ENCODE measurements at places on chromosomes 11 and 22. TPM values are rescaled to one million over a fixed set of nuclear protein-coding genes. Genes with fewer than 3 reads are reported as not detected.

The INPP5J gene
- total RNA-seq = 1.1 TPM

The THRSP gene
- not detected for total RNA-seq

The IFITM2 gene
- total RNA-seq = 45.5 TPM

The NFAM1 gene
- 0.26 TPM for total RNA-seq

The FXYD2 gene
- total RNA-seq = 0.19 TPM

The LAMTOR1 gene
- total RNA-seq = 98.2 TPM

The KLHDC7B gene
- total RNA-seq = 0.42 TPM

The PYGM gene
- 0.27 TPM for total RNA-seq

The GLYAT gene
- not detected for total RNA-seq

The CTSD gene
- 649 TPM for total RNA-seq

The MRGPRF gene
- 4.0 TPM for total RNA-seq

DNA sequence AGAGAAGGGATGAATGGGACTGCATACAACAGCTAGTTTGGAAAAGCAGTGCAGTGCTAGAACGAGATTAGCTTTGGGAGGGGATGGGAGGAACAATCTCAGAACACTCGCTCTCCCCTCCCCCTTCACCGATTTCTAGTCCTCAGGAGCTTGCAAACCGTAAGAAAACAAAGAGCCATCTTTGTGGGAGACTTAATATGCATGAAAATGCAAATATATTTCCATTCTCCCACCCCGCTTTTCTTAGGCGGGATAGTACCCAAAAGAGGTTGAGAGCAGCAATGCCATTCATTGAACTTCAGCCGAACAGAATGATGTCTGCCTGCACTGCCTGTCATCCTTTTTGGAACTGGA lies 1.1 kb downstream of the SPINDOC start:
- DNase-seq = no peak

GRCh38 chr22:20647586-20648305 lies 126.2 kb upstream of the SERPIND1 start:
- DNase-seq = no peak

GRCh38 chr11:34633640-34633989 lies 12.7 kb downstream of the EHF start:
- no peak for DNase-seq

- peak; percentile 57 for DNase-seq
Observed at GRCh38 chr11:67505605-67506396, 638 bp upstream of the PITPNM1 start.

- DNase-seq = no peak
Observed at GRCh38 chr11:72245263-72245816, 1.4 kb upstream of the PHOX2A start.

GRCh38 chr11:78061088-78061920 lies 2.4 kb upstream of the THRSP start:
- no peak for DNase-seq

DNA sequence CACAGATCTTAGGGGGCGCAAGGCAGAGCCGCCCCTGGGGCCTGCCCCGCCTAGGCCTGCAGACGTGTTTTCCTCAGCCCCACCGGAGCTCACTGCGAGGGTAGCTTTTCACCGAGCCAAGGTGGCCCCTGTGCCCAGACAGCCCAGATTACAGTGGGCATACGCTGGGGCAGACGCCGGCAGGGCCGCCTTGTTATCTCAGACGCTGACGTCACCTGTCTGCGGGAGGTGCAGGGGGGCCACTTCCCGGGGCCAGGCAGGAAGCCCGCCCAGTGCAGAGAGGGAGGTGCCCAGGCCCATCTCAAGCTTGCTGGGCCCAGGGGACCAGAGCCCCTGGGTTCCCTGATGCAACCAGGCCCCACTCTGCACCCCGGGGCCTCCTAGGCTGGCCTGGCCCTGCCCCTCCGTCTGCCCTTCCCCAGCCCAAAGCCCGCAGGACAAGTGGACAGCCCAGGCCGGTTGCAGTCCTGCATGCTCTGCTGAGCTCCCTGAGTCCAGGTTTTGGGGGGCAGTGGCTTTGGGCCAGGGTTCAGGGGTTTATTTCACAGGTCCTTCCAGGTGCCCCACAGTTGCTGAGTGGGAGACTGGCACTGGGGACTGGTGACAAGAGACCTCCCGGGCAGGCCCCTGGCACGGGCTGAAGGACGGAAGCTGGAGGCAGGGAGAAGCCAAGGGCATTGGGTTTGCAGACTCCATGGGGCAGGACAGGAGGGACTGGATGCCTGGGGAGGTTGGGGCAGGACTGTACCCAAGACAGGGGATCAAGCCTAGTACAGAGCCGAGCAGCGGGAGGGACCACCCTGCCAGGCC lies 38.6 kb downstream of the IGF2 start:
- DNase-seq = no peak

DNA sequence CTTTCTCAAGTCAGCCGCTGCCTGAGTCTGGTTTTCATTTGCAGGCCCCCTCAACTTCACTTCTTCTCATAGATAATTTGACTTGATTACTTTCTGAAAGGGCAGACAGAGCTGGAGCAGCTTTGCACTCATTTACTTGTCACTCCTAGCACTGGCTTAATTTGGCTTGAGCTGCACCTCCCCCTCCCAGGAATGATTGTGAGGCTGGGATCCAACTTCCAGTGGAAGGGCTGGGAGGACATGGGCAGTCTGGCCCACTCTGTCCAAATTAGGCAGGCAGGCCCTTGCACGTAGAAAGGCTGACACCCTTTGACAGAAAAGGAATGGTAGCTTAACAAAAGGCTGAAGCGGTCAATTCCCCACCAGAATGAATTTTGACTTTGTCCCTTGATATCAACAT lies 453.9 kb downstream of the ETS1 start:
- DNase-seq = no peak

DNA sequence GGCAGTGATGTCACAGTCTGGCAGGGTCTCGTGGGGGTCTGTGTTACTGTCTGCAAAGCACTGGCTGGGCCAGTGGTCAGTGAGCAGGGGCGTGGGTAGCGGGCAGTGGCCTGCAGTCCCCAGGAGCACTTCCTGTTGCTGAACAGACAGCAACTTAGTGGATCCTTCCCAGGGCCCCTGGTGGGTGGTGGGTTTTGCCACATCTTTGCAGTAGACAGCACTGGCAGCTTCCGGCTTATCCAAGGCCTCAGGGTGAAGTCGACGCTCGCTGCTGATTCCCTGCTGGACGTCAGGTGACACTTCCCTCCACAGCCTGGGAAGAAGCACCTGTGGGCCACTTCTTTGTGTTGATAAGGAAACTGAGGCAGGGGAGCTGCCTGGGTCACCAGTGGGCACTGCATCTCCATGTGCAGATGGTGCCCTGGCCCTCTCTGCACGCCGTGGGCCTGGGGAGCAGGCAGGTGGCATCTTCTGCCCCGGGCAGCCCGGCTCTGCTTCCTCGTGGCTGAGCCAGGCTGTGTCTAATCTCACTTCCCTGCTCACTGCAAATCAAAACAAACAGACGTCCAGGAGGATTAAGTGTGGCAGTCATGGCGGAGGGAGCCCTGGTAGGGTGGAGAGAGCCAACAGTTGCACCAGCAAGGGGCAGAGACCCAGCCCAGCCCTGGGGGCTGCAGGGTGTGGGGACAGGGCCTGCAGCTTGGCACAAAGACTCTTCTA lies 79.8 kb downstream of the KCNQ1 start:
- DNase-seq = no peak

- peak; percentile 41 for DNase-seq
Observed at GRCh38 chr22:42500161-42500835, 19.3 kb downstream of the RRP7A start.

GRCh38 chr22:49359076-49359475 lies 468.6 kb downstream of the BRD1 start:
- no peak for DNase-seq

DNA sequence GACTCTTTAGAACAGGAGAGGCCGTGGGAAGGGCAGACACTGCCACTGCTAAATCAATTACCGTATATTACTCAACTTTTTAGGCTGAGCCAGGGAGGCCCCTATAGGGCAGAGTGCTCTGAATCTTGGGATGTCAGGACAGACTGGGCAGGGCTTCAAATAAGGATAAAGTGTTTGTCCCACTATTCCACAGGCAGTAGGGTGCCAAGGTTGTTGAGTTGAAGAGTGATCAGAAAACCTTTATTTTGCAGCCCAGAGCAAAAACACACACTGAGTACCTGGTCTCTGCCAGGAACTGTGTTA lies 1.6 kb upstream of the B4GAT1 start:
- DNase-seq = no peak

DNA sequence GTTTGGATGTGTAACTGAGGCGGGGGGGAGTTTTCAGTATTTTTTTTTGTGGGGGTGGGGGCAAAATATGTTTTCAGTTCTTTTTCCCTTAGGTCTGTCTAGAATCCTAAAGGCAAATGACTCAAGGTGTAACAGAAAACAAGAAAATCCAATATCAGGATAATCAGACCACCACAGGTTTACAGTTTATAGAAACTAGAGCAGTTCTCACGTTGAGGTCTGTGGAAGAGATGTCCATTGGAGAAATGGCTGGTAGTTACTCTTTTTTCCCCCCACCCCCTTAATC lies 2.3 kb downstream of the MALAT1 start:
- no peak for DNase-seq

GRCh38 chr11:47157805-47158204 lies 18.9 kb downstream of the ARFGAP2 start:
- no peak for DNase-seq

- DNase-seq = no peak
Observed at GRCh38 chr11:130001461-130002351, 929 bp downstream of the PRDM10 start.

DNA sequence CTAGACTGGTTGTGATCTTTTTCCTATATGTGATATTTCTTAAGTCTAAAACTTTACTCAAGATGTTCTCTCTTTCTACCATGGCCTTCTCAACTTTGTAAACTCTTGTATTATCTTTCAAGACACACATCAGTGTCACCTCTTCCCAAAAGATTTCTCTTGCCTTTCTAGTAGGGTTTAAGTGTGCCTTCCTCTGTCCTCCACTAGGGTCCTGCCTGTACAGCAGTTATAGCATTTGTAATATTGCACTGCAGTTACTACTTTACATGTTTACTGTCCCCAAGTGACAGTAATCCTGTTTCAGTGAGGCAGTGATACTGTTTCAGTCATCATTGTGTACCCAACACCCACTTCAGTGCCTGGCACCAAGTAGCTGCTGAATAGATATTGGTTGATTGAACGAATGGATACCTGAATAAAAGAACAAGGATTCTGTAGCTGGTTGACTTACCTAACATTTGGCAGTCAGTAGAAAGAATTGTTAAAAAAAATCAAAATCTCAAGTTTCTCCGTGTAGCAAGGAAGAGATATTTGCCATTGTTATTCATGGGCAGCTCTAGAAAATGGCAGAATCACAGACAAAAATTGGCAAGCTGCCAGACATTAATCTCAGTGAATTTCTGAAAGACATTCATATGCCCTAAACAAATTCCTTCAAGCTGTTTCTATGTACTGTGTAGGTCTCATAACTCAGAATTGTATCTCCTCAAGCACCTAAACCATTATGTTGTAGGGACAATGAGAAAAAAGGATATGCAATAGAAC lies 79.4 kb downstream of the RBMXL2 start:
- DNase-seq = no peak

- DNase-seq = no peak
Observed at GRCh38 chr22:49328630-49329405, 498.9 kb downstream of the BRD1 start.

- no peak for DNase-seq
Observed at GRCh38 chr11:19978668-19979518, 181.4 kb downstream of the DBX1 start.

DNA sequence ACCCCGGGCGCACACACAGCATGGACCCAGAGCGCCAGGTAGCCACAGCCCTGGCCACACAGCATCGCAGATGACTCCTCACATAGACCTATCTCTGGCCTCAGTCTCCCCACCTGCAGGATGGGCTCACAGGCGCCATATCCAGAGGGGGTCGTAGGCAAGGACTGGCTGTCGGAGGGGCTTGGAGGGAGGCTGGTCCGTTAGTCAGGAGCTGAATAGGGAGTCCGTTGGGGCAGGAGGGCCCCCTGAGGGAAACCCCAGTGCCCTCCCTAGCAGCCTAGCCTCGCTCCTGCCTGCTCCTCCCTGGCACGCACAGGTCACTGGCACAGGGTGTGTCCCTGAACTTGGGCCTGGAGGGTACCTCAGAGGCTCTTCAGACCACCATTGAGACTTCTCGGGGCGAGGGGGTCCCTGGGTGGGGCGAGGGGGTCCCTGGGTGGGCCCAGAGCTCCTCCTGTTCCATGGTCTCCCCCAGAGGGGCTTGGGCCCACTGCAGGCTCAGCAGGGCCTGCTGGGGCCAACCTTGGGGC lies 2.0 kb downstream of the PLXNB2 start:
- DNase-seq = no peak

DNA sequence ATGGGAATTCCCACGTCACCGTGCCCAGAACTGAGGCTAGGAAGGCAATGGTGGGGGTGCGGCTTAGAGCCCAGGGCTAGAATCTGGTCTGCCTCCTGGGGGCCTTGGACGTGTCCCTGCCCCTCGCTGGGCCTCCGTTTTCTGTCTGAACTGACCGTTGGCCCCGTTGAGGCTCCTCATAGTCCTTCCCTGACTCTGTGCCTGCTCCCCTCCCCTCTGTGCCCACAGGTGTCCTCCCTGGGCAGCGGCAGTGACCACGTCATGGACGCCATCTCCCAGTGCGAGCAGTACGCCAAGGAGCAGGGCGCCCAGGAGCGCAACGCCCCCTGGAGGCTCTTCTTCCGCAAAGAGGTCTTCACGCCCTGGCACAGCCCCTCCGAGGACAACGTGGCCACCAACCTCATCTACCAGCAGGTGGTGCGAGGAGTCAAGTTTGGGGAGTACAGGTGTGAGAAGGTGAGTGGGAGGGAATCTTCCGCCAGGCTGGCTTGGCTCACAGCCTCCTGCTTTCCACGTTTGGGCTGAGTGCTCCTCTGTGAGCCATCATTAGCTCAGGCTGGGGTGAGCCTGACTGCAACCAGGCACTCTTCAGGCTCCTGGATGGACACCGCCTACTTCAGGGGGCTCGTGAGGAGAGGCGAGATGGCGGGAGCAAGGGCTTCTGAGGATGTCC lies 63.9 kb downstream of the MYO7A start:
- no peak for DNase-seq

DNA sequence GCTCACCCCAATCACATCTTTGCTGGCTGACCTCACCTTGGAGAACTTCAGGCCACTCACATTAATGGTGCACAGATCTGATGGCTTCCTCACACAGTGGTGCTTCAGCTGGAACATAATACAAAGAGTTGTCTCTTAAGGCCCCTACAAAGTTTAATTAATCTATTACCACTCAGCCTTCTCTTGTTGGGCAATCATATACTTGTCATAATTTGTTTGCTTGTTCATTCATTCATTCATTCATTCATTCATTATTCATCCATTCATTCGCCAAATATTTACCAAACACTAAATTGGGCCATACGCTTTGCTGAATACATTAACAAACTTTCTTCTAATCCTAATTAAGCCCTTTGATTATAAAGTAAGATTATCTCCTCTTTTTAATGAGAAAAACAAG lies 15.1 kb downstream of the XRRA1 start:
- no peak for DNase-seq

- no peak for DNase-seq
Observed at GRCh38 chr11:80778941-80779340, 1338.1 kb upstream of the TENM4 start.

- no peak for DNase-seq
Observed at GRCh38 chr11:85831050-85831449, 20.1 kb upstream of the SYTL2 start.

GRCh38 chr22:45823336-45823735 lies 151.7 kb downstream of the ATXN10 start:
- no peak for DNase-seq

All from esophagus squamous epithelium (tissue), 5 donors.